ENCODE measurements at places on chromosomes 6 and 20. TPM values are rescaled to one million over a fixed set of nuclear protein-coding genes. Genes with fewer than 3 reads are reported as not detected.

DNA sequence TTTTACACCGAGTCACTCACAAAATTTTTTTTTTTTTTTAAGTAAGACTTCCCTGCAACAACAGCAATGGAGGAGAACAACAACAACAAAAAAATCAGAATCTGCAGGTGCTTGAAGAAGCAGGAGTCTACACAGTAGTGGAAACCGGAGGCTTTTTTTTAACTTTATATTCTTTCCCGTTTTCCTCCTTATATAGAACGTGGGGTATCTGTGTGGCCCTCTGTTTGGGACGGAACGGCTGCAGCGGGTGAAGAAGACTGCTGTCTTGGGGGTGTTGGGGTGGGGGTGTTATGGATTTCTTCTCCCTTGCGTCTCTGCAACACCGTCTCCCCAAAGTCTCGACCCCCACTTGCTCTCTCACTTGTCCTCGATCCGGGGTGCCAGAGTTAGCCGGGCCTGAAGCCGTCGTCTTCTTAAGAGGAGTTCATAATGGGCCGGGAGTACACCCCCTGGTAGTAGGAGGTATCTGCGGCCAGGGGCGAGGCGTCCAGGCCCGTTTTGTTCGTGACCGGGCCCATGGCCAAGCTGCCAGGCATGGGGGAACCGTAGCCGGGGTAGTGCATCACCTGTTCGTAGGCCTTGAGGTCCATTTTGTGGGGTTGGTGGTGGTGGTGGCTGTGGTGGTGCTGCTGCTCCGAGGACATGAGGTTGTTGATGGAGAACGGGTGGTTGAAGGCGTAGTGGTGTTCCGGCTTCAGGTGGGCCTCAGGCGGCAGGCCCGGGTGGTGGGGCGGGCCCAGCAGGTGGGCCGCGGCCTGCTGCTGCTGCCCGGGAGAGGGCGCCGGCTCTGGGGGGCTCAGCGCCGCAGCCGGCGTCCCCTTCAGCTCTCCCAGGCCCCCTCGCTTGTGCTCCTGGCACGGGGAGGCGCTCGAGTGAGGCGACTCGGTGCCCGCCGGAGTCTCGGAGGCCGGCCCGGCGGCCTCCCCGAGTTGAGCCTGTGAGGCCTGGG, 2.7 kb downstream of the FOXA2 start:
- no peak for DNase-seq

Gene TP53INP2
- total RNA-seq = 36.9 TPM

DNA sequence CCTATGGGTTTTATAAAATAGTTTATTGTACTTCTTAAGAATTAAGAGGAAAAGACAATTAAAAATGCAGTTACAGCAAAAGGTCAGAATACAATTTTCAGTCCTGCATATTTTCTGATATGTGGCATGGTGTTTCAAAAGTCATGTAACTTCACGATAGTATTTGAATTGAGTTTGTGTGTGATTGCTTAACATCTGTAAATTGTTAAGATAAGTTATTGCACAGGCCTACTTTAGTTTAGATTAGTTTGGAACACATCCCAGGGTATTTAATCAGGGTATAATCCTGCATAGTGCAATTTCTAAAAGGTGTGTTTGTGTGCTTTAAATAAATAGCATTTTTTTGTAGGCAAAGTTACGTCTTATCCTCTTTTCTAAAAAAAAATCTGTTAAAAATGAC, 289.6 kb downstream of the RIMS1 start:
- no peak for DNase-seq

Gene SYNGAP1
- 6.1 TPM for total RNA-seq

GRCh38 chr6:89042664-89043063, 37.9 kb upstream of the PNRC1 start:
- no peak for DNase-seq

Gene PBX2
- total RNA-seq = 38.3 TPM

Gene PHACTR1
- total RNA-seq = 17.0 TPM

DNA sequence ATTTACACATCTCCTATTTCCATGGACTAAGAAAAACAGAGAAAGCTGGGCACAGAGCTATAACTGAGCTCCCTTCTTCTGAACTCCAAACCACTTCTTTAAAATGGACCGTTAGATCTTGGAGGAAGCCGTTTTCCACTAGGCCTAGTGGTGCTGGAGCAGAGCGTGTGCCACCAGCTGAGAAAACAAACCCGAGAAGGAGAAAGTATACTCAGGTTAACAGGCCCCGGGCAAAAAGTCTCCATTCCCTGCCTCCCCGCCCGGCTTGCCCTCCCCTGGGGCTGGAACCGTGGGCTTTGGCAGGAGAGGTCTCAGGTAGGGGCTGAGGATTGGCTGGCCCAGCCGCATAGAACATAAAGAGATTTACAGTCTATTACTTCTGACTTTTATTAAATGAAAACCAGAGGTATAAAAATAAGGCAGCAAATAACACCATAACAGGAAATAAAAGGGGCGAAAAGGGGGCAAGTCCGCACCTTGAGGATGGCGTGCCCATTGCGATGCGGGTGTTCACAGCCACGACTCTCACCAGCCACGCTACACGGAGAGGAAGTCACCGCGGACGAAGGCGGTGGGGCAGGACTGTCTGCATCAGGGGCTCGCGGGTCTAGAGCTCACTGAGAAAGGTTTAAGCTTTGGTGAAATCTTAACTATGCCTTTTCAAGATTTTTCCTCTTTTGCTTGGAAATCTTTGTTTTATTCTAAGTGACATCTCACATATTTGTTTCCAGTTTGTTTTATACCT, 191.2 kb upstream of the GMDS start:
- no peak for DNase-seq

Gene GNRH2
- 0.48 TPM for total RNA-seq

DNA sequence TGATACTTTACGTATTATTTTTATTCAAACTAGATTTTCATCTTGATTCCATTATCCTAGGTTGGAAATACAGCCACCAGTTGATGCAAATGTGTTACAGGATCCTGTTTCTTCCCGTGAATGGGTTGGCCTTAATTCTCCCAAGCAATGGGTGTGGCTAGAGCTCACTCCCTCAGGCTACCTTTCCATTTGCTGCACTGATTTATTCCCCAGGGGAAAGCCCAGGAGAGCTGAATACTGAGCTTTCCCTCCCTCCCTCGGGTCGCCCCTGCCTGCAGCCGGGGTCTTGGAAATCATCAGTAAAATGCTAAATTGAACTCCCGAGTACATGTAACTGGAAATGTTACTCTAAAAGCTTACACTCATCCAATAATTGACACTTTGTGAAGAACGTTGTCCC, 9.9 kb downstream of the SMOC2 start:
- DNase-seq = no peak

DNA sequence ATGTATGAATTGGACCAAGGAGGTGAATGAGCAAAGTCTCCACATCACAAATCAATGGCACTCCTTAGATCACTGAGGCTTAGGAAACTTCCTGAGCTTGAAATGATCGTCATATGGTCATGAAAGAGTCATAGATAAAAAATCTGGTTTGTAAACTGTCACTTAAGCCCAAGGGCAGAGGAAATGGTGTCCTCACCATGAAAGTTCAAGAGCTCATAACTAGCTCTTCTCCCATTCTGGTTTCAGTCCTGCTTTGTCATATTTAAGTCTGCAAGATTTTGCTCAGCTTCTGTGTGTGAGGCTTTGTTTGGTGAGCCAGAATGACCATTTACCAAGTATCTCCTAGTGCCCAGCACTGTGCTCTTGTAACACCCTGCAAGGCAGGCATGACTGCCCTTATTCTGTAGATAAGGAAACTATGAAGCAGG, 60.5 kb downstream of the GJA10 start:
- no peak for DNase-seq

DNA sequence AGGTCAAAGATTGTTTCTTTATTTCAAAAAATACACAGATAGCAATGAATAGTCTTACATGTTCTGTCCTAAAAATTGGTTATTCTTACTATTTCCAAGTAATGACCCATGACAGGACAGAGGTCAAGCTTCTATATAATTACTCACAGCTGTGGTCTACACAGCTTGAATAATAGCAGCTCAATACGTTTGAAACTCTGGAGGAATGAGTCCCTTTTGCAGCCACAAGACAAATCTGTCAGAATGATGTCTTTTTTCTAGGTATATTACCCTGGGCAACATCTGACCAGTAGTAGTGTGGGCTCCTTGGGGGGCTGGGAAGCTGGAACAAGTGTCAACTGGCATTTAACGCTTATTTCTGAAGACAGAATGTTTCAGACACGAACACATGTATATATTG, 84.9 kb upstream of the HTR1B start:
- DNase-seq = no peak

DNA sequence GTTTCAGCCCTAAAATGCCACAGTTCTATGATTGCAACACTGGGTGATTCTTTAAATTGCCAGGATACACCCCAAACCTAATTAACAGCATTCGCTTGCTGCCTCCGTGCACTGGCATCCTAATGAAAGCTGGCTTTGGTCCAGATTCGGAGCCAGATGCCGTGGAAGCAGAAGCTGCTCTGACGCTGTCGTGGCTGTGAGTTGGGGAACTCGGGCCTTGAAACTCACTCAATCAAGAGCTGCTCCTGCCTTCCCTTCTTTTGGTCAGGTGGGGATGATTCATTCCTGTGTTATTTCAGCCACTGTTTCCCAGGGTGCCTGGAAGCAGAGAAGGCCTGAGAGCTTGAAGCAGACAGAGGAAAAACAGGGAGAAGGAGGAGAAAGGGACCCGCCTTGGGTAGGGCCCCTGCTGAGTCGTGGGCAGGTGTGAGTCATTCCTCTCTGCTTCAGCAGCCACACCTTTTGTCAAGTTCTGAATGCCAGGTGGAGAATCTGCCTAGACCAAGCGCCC, 36.2 kb upstream of the DSP start:
- no peak for DNase-seq

DNA sequence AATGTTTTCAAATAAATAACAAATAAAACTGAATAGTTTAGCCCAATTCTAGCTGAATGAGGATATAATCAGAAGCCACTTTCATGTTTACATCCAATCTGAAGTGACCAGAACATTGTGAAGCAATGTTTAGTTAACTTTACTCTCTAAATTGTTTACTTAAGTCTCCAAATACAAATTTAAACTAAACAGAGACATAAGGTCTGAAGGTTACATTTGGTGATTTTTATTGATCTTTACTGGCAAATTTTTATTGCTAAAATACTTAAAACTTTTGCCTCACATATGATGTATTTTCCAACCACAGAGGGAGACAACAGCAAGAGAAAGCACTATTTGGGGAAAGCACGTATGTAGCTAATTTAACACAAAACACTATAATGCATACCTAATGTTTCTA, 106.8 kb upstream of the THEMIS start:
- DNase-seq = no peak

DNA sequence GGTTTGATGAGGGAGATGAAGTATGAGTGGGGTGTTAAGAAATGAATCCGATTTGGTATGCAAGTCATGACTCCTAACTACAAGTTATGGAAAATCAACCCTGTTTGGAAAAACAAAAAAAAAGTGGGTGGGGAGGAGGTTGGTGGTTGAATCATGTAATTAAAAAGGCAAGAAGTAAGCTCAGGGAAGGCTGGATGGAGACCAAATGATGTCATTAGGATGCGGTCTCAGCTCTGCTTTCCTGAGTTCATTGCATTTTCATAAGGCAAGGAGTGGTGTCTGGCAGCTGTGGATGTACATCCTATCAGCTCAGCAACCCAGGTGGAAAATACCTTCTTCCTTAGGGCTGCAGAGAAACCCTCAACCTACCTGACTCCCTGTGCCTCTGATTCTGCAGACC, 60.4 kb upstream of the AKAP12 start:
- DNase-seq = no peak

GRCh38 chr20:5135363-5136012, 8.7 kb downstream of the CDS2 start:
- DNase-seq = no peak

DNA sequence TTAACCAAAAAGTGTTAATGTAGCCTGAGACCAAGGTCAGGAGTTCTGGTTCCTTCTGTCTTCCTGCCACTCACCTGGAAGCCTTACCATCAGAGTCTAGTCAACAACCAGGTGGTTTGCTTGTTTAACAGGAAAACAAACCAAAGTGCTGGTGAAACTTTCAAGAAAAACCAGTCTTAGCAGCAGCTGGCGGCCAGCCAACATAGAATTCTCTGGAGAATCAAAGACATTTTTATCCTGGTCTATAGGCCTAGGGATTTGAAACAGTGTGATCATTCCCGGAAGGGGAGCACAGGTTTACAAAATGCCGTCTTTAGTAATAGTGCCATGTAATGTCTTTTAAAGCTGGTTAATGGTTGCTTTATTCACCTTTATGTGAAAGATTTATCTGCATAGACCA, 146.6 kb upstream of the AKIRIN2 start:
- DNase-seq = no peak

DNA sequence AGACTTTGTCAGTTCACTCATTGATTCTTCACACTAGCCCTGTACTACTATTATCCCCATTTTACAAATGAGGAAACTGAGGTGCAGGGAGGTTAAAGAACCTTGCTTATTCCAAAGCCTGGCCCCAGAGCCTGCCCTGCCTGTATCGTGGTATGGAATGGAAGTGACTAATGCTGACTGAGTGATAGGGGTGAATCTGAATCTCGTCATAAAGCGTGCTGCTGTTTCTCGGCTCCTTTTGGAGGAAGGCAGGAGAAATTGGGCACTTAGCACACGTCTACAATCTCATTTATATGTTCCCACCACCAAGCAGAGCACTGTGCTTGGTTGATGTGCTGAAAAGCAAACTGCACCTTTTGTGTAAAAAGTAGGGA, 17.1 kb downstream of the GFRA4 start:
- no peak for DNase-seq

GRCh38 chr20:46586724-46587123, 36.3 kb upstream of the OCSTAMP start:
- DNase-seq = no peak

Gene DXO
- total RNA-seq = 16.6 TPM

Gene LAMA2
- 0.58 TPM for total RNA-seq

DNA sequence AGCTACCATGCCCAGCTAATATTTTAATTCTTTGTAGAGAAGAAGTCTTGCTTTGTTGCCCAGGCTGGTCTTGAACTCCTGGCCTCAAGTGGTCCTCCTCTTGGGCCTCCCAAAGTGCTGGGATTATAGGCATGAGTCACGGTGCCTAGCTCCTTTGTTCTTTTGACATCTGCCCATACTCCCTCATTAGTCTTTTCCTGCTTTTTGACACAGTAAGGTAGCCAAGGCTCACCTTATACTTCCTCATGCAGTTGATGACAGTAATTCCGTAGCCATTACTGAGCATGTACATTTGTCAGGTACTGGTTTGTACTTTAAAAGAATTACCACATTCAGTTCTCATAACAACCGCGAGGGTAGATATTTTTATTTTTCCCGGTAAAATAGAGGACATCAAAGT, 76.7 kb downstream of the CDYL start:
- no peak for DNase-seq

Gene CRYBG1
- total RNA-seq = 34.0 TPM

Gene FAM83C
- total RNA-seq = not detected

Gene PRKN
- total RNA-seq = 0.93 TPM

Gene BPI
- not detected for total RNA-seq

GRCh38 chr20:8215361-8215781, 83.3 kb downstream of the PLCB1 start:
- no peak for DNase-seq

Gene NKAIN4
- 4.8 TPM for total RNA-seq

Gene OLIG3
- total RNA-seq = not detected

DNA sequence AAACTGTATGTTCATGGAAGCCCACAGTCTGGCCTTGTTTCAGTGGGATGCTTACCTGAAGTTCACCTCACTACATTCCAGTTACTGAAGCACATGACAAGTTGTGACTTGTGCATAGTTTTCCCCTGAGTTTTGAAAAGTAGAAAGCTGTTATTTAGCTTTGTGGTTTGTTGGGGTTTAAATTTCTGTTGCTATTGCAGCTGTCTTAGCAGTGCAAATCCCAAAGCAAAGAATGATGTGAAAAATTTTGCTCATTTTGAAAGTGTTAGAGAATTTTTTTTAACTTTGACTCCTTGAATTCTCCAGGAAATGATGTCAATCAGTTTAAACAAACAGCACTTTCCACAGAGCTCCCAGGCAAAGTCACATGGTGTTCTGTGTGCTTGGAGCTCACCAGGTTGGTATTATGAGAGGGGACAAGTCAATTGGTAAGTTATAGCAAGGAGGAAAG, 268.4 kb downstream of the ADGRG6 start:
- no peak for DNase-seq
